ENCODE measurements at places on chromosomes 6 and 20.
A peak's percentile ranks its signal among the peaks of the same experiment; 100 is the strongest.

GRCh38 chr6:87705070-87705691, 3.1 kb upstream of the AKIRIN2 start:
- peak; percentile 64 for DNase-seq

GRCh38 chr6:112224088-112224487, 30.3 kb downstream of the LAMA4 start:
- no peak for DNase-seq

GRCh38 chr6:8888468-8888867, 453.1 kb upstream of the SLC35B3 start:
- DNase-seq, result no peak

DNA sequence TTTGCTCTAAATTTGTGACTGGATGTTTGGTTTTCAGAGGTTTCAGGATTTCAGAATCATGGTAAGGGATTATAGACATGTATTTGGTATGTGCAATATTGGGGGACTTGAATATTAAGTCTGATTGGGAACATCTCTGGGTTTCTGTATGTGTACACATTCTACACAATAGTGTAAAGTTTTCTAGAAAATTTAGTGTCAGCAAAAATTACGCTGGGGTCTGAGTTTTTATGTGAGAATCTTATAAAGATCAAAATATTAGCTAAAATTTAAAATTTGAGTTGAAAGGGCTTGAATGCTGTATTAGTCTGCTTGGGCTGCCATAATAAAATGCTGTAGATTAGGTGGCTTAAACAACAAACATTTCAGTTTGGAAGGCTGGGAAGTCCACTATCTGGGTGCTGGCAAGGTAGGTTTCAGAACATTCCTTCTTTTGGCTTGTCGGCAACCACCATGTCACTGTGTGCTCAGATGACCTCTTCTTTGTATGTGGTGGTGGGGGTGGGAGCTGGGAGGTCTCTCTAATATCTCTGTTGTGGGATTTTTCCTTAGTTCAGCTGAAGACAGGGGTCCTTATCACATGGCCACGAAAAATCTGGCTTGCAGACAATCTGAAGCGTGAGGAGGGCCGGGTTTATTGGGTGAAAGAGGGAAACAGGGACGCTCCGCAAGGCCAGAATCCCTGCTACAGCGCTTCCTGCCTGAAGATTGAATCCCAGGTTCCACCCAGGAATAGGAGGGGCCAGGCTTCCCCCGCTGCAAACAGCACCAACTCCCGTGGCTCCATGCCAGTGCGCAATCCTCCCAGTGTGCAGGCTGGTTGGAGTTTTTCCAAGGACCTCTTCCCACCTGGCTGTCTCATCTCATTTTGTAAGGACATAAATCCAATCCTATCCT, 299.7 kb downstream of the PLCB1 start:
- peak; percentile 45 for DNase-seq

- DNase-seq, result no peak
Observed at GRCh38 chr20:10179574-10180298, 38.9 kb upstream of the SNAP25 start.

GRCh38 chr6:158058171-158058651, 76.5 kb downstream of the SYNJ2 start:
- DNase-seq, result no peak

DNA sequence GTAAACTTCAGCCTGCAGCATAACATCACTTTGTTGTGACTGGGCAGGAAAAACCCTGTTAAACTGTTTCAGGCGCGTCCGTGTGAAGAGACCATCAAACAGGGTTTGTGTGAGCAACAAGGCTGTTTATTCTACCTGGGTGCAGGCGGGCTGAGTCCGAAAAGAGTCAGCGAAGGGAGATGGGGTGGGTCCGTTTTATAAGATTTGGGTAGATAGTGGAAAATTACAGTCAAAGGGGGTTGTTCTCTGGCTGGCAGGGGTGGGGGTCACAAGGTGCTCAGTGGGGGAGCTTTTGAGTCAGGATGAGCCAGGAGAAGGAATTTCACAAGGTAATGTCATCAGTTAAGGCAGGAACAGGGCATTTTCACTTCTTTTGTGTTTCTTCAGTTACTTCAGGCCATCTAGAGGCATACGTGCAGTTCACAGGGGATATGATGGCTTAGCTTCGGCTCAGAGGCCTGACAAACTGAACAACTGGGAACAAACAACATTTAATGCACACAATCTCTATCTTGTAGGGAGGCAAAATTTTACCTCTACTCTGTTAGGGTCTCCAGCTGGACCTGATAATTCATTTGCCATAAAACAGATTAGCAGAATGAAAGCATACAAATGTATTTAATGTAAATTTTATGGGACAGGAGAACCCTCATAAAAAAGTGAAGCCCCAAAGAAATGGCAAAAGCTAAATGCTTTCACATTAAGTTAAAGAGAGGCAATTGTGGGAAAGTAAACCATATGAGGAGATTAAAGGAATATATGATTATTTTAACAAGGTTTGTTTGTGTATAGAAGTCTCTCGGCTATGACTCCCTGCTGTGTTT, 58.3 kb upstream of the HFE start:
- DNase-seq, result no peak

DNA sequence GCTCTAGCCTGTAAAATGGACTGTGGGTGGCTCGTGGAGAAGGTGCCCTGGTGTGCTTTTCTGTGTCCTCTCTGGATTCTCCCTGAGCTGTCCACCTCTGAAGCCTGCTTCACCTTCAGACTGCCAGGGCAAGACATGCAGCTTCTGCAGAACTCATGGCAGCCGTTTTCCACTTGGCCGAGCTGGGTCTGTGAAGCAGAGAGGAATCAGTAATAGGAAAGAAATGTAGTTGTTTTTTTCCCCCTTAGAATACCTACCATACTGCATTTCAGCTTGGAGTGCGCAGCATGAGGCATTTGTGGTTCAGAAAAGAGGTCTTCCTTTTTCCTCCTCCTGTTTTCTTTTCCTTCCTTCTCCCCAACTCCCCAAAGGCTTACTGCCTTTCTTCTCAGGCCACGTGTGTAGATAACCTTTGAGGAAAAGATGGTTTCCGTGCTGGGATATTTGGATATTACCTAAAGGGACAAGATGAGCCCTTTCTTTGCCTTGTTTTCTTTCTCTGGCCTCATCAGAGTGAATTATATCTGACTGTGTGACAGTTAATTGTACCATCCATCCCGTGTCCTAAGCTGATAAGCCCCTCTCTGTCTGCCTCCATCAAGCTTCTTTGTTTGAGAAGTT, 39.4 kb downstream of the RREB1 start:
- peak; percentile 44 for DNase-seq

DNA sequence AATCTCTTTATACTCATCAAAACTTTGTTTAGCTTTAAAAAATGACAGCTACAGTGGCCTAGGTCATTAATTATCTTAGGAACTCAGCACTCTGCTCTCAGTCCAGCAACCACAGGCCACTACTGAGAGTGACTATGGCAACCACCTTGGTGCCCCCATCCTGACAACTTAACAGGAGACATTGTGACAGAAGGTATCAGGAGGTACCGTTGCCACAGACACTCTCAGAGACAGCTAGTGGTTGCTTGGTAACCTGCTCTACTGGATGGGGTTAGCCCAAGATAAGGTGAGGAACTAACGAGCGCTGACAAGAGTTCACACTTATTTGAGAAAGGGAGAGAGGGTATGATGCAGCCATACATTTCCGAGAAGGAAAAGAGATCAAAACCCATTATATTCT, 76.1 kb upstream of the TFAP2D start:
- DNase-seq, result no peak

DNA sequence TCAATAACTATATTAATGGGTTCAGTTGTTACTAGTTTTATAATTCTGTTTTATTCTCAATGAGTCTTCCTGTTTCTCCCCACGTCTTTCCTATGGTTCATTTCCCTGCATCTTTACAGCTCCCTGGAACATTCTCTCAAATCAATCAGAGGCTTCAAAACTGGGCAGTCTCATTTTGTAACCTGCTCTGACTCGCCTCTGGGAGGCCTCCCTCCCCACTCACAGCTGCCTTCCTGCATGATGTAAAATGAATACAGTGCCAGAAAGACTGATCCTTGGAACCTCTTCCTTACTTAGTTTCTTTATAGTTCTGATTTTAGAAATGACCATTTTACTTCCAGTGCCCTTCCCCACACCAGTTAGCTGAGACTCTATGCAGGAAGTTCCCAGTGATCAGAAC, 103.9 kb downstream of the ESR1 start:
- DNase-seq, result no peak

GRCh38 chr6:148509800-148510581, 167.4 kb downstream of the SASH1 start:
- peak; percentile 98 for DNase-seq

GRCh38 chr6:140542863-140543262, 1168.4 kb upstream of the CITED2 start:
- DNase-seq, result no peak

All from fibroblast of skin of right biceps (primary cell).